ENCODE measurements at places on chromosomes 16 and 17. TPM values are rescaled to one million over a fixed set of nuclear protein-coding genes. Genes with fewer than 3 reads are reported as not detected.

GRCh38 chr17:824378-824777 is 42.2 kb downstream of the MRM3 start:
- no peak for DNase-seq

DNA sequence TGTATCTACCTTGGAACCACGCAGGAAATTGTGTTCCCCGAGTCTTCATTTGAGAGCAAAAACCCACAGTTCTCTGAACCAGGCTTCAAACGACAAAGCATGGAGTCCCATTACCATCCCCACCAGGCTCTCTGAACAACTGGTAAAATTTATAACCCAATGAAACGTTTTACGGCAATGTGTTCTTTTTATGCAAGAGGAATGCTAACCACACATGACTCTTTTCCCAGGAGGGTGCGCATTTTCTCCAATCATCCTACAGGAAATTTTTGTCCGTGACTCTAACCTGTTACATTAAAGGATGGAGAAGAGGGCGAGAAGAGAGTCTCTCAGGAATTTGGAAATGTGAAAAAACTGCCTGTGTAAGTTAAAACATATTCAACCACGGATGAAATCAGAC is 17.8 kb downstream of the STX8 start:
- no peak for DNase-seq

ZSCAN10 gene
- 0.14 TPM for total RNA-seq

- no peak for DNase-seq
Observed at GRCh38 chr17:45993962-45994627, 5.0 kb upstream of the STH start.

DNA sequence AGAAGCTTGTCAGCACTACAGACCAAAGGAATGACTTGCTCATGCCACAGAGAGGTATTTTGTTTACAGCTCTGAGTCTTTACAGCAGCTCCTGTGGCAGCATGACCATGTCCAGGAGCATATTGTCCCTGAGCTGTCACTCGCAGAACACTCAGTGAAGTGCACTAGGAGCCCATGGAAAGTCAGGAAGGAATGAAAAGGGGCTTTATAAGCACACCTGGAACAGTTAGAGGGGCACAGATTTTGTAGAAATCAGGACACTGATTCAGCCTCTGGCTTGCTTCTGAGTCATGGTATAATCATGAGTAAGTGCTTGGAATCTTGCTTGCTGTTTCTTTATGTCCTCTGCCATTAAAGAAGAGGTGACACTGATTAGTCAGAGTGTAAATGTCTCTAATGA is 41.0 kb downstream of the TADA2A start:
- no peak for DNase-seq

DNA sequence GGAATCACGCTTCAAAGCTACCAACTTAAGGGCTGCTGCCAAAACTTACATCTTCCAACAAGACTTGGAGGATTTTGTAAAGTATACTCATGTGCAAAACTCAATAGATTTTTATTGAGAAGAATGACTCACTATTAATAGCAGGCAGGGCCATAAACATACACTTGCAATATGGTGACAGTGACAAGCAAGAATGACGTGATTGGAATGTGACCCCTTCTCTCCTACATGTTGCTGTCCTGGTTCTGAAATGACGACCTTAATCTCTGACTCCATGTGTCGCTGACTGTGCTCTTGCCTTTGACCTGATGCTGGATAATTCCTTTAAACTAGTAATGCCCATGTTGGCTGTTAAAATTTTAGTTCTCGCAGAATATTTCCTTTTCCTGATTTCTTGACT is 174.5 kb downstream of the PARN start:
- no peak for DNase-seq

GRCh38 chr17:76467366-76467765 is at the start of gene AANAT:
TSS of gene AANAT (plus strand) at chr17:76467603. CDS start at chr17:76468747, 1,144 bp downstream.
- no peak for DNase-seq

ANKFN1 gene
- not detected for total RNA-seq

Data from activated naive CD4-positive, alpha-beta T cell treated with anti-CD3 and anti-CD28 coated beads, Interleukin-2, amount 50 U/mL, for 72 hours (primary cell).